ENCODE measurements at places on chromosomes 12 and 14. TPM values are rescaled to one million over a fixed set of nuclear protein-coding genes. Genes with fewer than 3 reads are reported as not detected.

Gene MTERF2
- total RNA-seq: 21.2 TPM

Gene SBNO1
- total RNA-seq: 35.0 TPM

Gene SLC5A8
- total RNA-seq: not detected

Gene FAM90A1
- 0.17 TPM for total RNA-seq

GRCh38 chr14:99759546-99759925, 33.7 kb upstream of the EML1 start:
- H3K27ac ChIP-seq: peak overlapping the region; percentile 39
- no peak overlapping the region for H3K4me3 ChIP-seq
- H3K27me3 ChIP-seq: no peaks in the 10 kb centered on the region
- no peaks in the 10 kb centered on the region for H3K36me3 ChIP-seq
- no peaks in the 10 kb centered on the region for H3K4me1 ChIP-seq

GRCh38 chr14:31059152-31059924, 33.2 kb upstream of the STRN3 start:
- H3K27ac ChIP-seq: no peak overlapping the region
- no peaks in the 10 kb centered on the region for H3K36me3 ChIP-seq
- H3K4me3 ChIP-seq: no peak overlapping the region
- H3K27me3 ChIP-seq: no peaks in the 10 kb centered on the region
- DNase-seq: no peak

GRCh38 chr14:103904493-103905107, 23.7 kb upstream of the TDRD9 start:
- DNase-seq: no peak
- H3K4me3 ChIP-seq: no peak overlapping the region
- H3K4me1 ChIP-seq: peaks cover 5% of the 10 kb centered on the region
- no peaks in the 10 kb centered on the region for H3K27me3 ChIP-seq
- H3K27ac ChIP-seq: no peak overlapping the region

GRCh38 chr12:62221107-62221506, 39.1 kb upstream of the USP15 start:
- no peaks in the 10 kb centered on the region for H3K36me3 ChIP-seq
- no peak overlapping the region for H3K4me3 ChIP-seq
- H3K27ac ChIP-seq: no peak overlapping the region

GRCh38 chr12:42217656-42218055, 20.4 kb downstream of the YAF2 start:
- no peaks in the 10 kb centered on the region for H3K27me3 ChIP-seq
- H3K36me3 ChIP-seq: no peaks in the 10 kb centered on the region
- H3K4me3 ChIP-seq: no peak overlapping the region
- no peak for DNase-seq
- no peak overlapping the region for H3K27ac ChIP-seq

DNA sequence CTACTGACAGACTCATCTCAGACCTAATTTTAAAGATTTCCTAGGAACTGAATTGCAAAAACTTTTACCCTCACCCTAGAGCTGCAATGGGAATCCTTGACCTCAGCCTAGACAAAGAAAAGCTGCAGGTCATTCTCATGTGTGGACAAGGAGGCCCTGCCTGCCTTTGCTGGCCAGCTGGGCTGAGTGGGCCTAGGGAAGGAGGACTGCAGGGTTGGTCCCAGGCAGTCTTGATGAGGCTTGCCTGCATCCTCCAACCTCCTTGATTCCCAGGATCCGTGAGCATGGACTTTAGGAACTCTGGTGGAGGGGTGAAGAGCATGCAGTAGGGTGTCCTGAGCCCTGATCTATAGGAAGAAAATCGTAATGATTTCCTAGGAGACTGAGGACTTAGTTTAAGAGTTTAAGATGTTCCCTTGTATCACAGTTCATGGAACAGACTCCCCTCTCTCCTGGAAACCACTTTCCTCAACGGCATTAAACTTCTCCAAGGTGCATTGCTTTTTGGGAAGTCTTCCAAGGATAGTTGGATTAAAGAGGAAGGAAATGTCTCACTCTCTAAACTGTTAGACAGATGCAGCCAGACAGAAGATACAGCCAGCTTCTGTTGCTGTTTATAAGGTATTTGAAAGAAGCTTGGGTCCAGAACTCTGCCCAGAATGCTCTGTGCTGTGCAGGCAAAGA, 55.4 kb upstream of the DDX11 start:
- peak; percentile 55 for DNase-seq
- H3K4me1 ChIP-seq: peaks cover 27% of the 10 kb centered on the region
- no peaks in the 10 kb centered on the region for H3K36me3 ChIP-seq
- H3K4me3 ChIP-seq: no peak overlapping the region
- H3K27ac ChIP-seq: no peak overlapping the region
- H3K27me3 ChIP-seq: no peaks in the 10 kb centered on the region

Data from spleen (tissue), 13 donors.